ENCODE measurements at places on chromosomes 3 and 15.

DNA sequence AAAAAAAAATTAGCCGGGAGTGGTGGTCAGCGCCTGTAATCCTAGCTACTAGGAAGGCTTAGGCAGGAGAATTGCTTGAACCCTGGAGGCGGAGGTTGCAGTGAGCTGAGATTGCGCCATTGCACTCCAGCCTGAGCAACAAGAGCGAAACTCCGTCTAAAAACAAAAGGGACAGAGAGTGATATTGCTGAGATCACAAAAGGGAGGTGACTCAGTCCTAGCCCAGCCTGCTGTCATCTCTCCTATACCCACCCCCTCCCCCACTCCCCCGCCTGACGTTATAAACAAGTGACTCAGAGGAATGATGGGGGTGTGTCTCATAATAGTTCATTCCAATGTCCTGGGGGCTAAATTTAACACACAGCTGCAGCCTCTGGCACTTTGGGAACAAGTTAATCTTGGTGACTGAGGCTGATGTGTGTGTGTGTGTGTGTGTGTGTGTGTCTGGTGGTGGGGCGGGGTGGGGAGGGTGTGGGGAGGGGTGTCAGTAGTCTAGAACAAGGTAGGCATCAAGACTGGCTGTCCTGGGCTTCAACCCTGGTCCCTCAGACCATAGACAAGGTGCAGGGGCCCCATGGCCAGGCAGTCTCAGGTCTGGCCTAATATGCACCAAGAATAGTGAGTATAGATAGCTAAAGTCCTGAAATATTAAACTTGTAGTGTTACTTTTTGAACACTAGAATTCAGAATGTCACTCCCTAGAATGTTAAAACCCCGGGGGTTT is 1.3 kb upstream of the KLHL40 start:
- peak; percentile 36 for DNase-seq

DNA sequence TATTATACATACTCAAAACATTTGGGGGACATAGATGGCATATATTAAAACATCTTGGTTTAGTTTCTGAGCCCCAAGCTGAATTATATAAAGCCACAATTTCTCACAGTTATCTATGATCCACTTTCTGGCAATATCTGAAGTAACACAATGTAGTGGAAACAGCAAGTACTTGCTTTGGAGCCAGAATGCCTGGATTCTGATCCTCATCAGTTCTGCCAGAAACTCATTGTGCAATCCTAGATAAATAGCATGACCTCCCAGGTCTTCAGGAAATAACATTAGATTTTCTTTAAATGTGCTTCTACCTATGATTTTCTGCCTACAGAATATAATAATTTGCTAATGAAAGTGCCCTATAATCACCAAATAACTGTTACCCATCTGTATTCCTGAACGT is 544.9 kb downstream of the NAALADL2 start:
- DNase-seq, result no peak

DNA sequence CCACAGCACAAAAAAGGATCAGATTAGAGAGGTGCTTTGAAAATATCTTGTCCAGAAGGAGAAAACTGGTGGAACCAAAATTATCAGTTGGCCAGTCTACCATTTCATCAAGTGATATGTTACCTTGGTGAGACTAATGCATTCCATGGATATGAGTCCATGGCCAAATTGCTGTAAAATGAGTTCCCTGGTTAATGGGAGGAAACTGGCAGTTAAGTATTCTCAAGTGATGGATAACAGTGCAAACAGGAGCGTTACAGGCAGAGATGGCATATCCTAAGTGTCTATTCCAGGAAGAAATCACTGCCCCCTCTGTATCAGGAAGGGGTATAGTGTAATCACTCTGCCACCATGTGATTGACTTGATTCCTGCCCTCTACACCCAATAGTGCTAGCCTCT is 34.0 kb downstream of the MYRIP start:
- DNase-seq, result no peak

- no peak for DNase-seq
Measured at GRCh38 chr15:83016906-83017305, 5.5 kb upstream of the C15orf40 start.

GRCh38 chr3:139564294-139564861 is 24.8 kb upstream of the RBP1 start:
- DNase-seq, result peak; percentile 34

DNA sequence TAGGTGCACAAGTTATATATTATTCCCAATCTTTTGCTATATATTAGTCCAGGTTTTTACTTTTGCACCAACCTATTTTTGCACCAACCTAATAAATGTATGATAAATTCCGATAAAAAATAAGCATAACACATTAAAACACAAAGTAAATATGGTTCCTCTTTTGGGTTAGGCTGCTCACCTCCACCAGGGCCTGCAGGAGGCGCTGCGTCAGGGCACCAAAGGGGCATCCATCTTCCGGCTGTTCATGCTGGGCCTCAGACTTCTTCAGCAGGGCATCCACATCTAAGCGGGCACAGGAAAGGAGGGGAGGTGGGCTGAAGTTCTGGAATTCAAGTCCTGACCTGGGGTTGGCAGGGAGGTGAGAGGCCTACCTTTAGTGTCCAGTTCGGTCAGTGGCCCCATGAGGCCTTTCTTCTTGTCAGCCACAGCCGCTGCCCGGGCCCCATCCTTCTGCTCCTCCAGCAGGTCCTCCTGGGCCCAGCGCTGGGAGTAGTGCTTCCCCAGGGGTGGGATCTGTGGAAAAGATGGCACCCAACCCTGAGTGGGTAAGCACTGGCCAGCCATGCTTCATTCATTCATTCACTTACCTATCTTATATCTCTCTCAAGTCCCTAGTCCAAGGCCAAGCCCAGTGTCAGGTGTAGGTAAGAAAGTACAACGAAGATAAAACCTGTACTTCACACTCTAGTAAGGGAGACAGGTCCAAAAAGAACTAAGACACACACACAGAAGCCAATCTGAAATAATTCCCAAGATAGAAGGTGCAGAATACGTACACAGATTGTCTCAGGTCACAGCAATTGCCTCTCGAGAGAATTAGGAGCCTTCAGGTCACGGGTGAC is 5.2 kb downstream of the TADA3 start:
- peak; percentile 61 for DNase-seq

DNA sequence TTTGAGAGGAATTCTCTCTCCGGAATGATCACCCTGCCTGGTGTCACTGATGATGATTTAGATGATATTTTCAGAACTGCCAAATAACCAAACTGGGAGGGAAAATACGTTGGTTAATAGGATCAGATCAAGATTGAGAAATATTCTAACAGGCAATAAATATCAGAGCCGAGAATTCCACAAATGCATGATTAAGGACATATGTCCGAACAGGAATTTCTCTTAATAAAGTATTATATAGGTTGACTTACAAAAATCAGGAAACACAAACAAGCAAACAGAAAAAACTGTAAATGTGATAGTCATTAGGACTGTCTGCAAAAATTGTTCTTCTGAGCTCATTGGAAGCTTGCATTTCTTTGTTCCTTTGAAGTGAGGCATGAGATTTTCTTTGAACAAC is 75.1 kb upstream of the PHLDB2 start:
- DNase-seq, result no peak

GRCh38 chr15:63939531-63940130 is 105.9 kb upstream of the HERC1 start:
- peak; percentile 29 for DNase-seq

DNA sequence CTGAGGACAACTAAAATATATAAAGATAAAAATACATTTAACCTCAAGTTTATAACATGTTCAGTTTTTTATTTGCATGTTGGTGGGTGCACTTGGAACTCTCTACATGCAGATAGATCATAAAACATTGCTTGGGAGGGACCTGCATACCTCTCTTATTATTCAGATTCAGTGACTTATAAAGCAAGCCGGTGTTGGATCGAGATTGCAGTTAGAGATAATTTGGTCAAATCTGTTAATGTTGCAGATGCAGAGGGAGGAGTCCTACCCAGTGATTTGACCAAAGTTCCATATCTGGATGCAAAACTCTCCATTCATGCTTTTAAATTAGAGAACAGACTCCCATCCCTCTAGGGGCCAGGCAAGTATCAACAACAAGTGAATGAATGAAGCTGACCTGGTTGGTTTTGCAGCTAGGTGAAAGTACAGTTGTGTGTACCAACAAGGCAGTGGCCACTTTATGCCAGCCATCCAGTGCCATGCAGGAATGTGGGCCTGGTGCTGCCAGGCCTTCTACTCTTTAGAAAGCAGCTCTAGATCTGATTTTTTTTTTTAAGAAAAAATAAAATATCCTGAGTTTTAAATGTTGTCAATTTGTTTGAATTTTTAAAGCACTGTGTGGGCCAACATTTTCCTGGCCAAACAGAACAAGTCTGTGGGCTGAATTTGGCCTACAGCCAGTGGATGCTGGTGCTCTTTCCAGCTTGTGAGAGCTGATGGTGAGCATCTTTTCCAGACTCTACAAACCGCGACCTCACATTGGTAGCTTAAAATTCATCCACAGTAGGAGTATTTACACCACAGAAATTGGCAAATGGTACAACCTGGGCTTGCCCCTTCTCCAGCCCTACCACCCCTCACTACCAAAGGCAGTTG is 12.3 kb downstream of the CDIN1 start:
- DNase-seq, result no peak

DNA sequence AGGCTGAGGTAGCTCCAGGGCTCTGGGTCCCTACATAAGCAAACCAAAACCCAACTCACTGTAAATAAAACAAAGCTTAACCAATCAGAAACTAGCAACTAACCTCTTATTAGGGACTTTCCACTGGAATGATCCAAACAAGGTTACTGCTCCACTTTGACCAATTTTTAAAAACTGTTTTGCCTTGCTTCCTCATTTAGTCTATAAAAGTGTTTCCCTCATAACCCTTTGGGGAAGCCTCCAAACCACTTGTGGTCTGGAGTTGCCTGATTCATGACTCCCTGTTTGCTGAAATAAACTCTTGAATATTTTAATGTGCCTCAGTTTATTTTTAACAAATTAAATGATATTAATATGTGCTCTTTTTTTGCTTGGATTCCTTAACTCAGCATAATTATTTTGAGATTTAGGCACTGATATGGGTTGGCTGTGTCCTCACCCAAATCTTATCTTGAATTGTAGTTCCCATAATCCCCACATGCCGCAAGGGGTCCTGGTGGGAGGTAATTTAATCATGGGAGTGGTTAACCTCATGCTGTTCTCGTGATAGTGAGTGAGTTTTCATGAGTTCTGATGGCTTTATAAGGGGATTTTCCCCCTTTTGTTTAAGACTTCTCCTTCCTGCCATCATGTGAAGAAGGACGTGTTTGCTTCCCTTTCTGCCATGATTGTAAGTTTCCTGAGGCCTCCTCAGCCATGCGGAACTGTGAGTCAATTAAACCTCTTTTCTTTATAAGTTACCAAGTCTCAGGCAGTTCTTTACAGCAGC is 90.6 kb downstream of the CD200R1L start:
- DNase-seq, result peak; percentile 68

GRCh38 chr3:155656466-155656865 is 88.4 kb downstream of the PLCH1 start:
- no peak for DNase-seq

- no peak for DNase-seq
Measured at GRCh38 chr15:39856357-39856756, 63.7 kb downstream of the GPR176 start.

GRCh38 chr3:161430307-161430706 is 59.0 kb upstream of the SPTSSB start:
- no peak for DNase-seq

- no peak for DNase-seq
Measured at GRCh38 chr15:69125236-69125635, 35.2 kb upstream of the GLCE start.

GRCh38 chr3:13197795-13198194 is 124.6 kb upstream of the IQSEC1 start:
- DNase-seq, result no peak
